ENCODE measurements at places on chromosomes 12 and 14. TPM values are rescaled to one million over a fixed set of nuclear protein-coding genes. Genes with fewer than 3 reads are reported as not detected.

DNA sequence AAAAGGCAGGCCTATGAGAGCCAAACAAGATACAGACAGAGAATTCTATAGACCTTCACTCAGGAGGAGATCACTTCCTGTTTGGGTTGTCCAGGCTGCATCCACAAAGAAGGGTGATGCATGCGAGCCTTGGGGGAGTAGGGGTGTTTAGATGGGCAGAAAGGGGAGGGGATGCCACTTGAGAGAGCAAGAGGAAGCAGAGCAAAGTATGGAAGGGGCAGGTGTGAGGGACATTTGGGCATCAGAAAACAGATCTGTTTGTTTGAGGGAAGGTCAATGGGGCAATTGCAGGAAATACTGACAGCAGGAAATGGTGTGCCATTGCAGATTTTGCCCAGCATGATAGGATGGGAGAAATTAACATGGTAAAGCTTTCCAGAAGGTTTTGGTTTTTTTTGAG, 146.4 kb upstream of the FOXN3 start:
- H3K27ac ChIP-seq, result peak overlapping the region; percentile 86
- no peak overlapping the region for H3K4me3 ChIP-seq
- DNase-seq, result no peak
- H3K4me1 ChIP-seq, result peaks cover 76% of the 10 kb centered on the region
- no peaks in the 10 kb centered on the region for H3K27me3 ChIP-seq
- H3K36me3 ChIP-seq, result no peaks in the 10 kb centered on the region

DNA sequence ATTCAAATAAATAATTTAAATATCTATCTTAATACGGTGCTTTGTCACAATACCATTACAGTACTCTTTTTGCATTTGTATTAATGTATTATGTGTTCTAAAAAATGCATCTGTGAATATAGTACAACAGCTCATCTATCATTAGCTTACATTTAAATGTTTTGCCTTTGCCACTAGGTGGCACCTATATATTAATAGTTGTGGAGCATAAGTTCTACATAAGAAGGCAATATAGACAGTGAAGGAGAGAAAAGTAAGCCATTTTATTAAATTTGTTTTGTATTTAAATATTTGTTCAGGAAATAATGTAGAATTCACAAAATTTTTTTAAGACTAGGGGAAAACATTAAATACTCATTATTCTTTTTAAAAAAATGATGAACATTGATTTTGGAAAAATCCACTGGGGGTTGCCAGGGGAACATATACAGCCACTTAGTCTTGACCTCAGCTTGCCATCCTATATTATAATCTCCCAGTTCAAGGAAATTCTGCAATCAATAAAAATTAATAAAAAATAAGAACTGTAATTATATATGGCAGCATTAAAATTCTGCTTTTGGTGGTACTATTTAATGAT, 9.8 kb downstream of the CCER1 start:
- H3K4me1 ChIP-seq, result no peaks in the 10 kb centered on the region
- no peaks in the 10 kb centered on the region for H3K27me3 ChIP-seq
- no peak overlapping the region for H3K4me3 ChIP-seq

PACS2 gene
- 82.1 TPM for total RNA-seq

GRCh38 chr14:104876251-104876699, 11.2 kb downstream of the CEP170B start:
- H3K36me3 ChIP-seq, result no peaks in the 10 kb centered on the region
- peak; percentile 34 for DNase-seq
- no peak overlapping the region for H3K4me3 ChIP-seq
- H3K27me3 ChIP-seq, result peaks cover 4% of the 10 kb centered on the region
- H3K4me1 ChIP-seq, result peaks cover 2% of the 10 kb centered on the region
- H3K27ac ChIP-seq, result no peak overlapping the region

C12orf60 gene
- 0.71 TPM for total RNA-seq

JAG2 gene
- total RNA-seq, result 0.16 TPM

Measured in naive thymus-derived CD8-positive, alpha-beta T cell (primary cell).